Gastroesophageal sphincter (tissue), 4 donors: ENCODE measurements at places on chromosomes 13 and 19.

- ATAC-seq = no peak
These were observed 1.3 kb downstream of the MEIS3 start for GRCh38 chr19:47417746-47418691.

GRCh38 chr19:17160908-17161307, 54.2 kb upstream of the USE1 start:
- no peak for ATAC-seq

- no peak for ATAC-seq
These were observed 27.2 kb downstream of the RANBP3 start for GRCh38 chr19:5950741-5951140.

DNA sequence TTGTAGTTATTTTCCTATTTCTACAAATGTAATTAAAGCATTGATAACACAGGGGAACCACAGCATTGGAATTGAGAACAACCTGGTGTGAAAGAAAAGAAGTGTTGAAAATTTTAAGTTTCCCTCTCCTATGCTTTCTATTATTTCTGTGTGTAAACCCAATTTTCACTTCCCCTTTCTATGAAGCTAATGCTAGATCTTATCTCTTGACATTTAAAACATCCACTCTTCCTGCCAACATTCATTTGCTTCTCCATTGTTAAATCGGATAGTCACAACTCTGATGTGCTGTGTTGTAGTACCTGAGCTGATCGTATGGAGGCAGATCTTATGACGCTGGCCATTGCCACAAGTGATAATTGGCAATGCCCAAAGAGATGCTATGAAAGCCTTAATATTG, 203.0 kb downstream of the ITGBL1 start:
- ATAC-seq = no peak

DNA sequence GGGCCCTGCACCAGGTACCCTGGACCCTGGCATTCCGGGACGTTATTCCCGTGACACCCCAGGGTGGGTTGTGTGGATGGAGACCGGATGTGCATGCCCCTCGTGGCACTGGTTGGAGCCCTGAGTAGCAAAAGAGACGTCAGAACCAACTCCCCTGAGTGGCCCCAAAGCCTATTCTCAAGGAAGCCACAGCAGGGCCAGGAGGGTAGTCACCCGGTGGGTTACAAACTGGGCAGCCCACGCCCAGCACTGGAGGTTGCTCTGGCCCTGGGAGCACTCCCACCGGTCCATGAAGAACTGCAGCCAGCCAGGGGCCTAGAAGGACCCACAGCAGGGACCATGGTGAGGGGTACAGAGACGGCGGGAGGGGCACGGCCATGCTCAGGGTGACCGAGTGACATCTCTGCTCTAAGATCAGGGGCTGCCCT, 7.5 kb downstream of the KLF16 start:
- ATAC-seq = no peak

DNA sequence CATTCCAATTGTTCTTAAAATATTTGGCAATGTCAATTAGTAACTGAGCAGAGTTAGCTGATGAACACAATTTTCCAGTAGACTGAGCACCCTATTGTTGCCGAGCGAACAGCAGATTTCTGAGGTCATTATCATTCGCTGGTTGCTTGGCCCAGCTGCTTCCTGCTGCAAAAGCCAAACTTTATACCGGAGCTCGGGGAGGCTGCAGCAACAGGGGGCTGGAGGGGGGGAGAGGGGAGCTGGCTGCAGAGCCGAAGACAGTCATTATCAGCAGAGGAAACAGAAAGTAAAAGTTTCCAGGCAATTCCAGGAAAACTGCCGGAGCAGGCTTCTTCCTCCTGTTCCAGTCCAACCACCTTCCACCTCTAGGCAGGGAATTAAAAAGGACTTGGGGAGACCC, 77.9 kb downstream of the ZNF536 start:
- peak; percentile 62 for ATAC-seq

DNA sequence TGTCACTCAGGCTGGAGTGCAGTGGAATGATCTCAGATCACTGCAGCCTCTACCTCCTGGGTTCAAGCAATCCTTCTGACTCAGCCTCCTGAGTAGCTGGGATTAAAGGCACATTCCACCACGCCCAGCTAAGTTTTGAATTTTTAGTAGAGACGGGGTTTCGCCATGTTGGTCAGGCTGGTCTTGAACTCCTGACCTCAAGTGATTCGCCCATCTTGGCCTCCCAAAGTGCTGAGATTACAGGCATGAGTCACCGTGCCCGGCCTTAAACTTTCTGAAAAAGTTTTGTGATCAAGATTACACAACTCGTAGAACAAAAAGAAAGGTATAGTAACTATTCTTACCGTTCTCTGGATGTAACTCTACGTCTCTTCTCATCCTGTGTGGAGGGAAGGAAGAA, 21.2 kb downstream of the DNMT1 start:
- no peak for ATAC-seq

- ATAC-seq = no peak
These were observed 333.2 kb downstream of the DNAJC15 start for GRCh38 chr13:43356567-43356966.

- no peak for ATAC-seq
These were observed 2.6 kb downstream of the KCNJ14 start for GRCh38 chr19:48458016-48458415.

GRCh38 chr13:113882267-113882630, 18.4 kb upstream of the GAS6 start:
- ATAC-seq = peak; percentile 78

DNA sequence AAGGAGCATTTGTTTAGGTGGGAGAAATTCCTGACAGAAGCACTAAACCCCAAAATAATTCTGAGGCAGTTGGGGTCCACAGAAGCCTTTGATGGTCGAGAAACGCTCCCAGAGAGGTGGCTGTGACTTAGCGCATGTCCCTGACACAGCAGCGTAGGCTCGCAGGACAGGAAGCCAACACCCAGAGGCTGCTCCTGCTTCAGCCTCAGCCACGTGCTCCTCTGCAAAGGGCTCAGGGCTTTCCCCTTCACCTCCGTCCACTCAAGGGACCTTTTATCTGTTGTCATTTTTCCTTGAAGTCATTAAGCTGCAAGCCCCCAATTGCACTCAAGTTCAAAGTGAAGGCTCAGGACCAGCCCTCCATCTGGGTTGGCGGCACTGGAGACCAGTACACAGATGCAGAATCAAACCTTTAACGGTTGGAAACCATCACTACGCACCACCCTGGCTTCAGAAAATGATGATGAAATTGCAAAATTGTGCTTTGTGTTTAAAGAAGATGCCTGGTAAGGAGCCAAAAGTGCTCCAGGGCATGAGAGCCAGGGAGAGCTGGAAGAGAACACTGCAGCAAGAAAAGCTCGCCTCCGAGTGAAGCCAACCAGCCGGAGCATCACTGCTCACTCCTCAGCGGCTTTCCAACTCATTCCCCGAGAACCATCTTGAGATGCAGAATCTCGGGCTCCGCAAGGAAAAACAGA, 219.6 kb downstream of the RAP2A start:
- ATAC-seq = no peak

- peak; percentile 15 for ATAC-seq
These were observed 34.4 kb downstream of the PIP5K1C start for GRCh38 chr19:3665681-3666544.

GRCh38 chr13:31895691-31896090, 135.9 kb upstream of the FRY start:
- no peak for ATAC-seq

GRCh38 chr13:110913322-110914080, 1.4 kb downstream of the ANKRD10 start:
- no peak for ATAC-seq

DNA sequence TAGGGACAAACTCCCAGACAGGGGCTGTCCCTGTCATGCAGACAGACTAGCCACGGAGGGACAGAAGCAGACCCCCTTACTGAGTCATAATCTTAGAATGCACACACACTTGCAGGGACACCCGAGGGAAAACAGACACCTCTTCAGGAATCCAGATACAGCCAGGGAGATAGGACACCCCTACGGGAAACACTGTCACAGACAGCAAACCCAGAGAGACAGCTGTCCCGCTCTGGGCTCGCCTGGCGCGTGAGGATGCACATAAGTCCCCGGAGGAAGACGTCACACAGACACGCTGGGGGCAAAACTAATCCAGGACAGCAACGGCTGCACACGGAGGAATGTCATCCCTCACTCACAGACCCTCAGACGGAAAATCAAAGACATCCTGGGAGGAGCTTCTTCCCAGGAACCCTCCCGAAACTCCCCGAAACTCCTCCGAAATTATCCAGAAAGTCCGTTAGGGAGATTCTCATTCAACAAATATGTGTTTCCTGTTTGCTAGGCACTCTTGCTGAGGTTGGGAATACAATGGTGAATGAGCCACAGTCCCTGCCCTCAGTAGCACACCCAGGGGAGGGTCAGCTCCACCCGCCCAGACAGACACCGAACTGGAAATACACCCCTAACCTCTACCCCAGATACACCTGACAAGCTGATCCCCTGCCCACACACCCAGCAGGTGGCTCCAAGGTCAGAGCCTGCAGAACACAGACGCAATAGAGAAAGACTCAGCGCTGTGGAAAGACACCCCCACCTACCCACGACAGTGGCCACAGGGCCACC, 15.2 kb upstream of the TOMM40 start:
- no peak for ATAC-seq

DNA sequence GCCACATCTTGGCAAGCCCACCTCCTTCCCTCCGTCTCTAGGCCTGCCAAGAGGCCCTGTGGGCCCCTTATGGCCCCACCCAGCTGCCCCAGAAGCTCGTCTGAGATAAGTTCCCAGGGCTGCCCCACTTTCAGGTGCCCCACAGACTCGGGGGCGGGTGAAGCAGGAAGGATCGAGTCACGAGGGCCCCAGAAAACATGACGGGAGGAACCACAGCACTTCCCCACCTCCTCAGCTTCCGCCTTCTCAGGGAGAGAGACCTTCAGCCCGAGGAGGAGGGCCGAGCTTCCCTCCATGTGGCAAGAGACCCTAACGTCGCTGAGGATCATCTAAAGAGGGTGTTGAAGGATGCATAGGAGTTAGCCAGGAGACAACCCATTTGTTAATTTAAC, 4.5 kb upstream of the IL12RB1 start:
- no peak for ATAC-seq

DNA sequence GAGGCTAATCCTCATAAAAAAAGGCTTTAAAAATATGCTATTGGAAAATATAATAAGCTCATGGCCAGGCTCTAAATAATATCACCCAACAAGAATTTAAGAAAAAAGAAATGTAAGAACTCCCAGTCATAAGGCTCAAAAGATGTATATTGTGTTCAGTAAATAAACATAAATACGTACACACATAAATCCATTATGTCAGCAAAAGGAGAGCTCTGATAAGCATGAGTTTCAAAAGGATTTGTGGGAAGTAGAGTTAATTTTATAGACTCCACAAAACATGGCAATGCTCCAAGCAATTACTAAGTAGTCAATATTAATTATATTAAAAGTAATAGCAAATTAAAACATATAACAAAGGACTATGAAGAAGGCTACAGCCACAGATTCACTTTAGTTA, 37.3 kb upstream of the TRPC4 start:
- ATAC-seq = no peak

GRCh38 chr13:113493315-113493951, 2.9 kb upstream of the DCUN1D2 start:
- no peak for ATAC-seq

DNA sequence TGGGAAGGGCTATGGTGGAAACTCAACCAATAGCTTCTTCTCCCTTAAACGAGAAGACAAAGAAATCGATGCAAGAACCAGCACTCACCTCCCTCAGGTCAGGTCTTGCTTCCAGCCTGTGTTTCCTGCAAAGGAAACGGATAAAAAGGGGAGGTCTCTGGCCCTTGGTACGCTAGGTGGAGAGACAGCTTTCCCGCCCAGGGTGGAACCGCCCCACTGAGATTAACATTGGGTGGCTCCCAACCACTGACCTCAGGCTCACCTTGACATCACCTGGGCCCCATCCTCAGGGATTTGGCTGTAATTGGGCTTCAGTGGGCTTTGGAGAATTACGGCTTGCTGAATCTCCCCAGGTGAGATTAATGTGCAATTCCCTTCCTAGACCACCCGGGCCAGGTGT, at the start of gene NLRP7:
NLRP7 (minus strand) TSS at position 150 of the 400 bp plus-strand sequence.
- ATAC-seq = no peak

GRCh38 chr19:9917321-9917720, 19.0 kb downstream of the OLFM2 start:
- peak; percentile 57 for ATAC-seq

GRCh38 chr19:726993-727956, 18.5 kb downstream of the PALM start:
- peak; percentile 12 for ATAC-seq

GRCh38 chr13:110305949-110306339, 1.0 kb downstream of the COL4A1 start:
- ATAC-seq = no peak

GRCh38 chr13:98910501-98910951, 67.3 kb downstream of the DOCK9 start:
- ATAC-seq = peak; percentile 79

- no peak for ATAC-seq
These were observed 98.0 kb upstream of the SLC10A2 start for GRCh38 chr13:103164251-103164650.

GRCh38 chr19:34254698-34255432, 511 bp downstream of the GARRE1 start:
- peak; percentile 71 for ATAC-seq

DNA sequence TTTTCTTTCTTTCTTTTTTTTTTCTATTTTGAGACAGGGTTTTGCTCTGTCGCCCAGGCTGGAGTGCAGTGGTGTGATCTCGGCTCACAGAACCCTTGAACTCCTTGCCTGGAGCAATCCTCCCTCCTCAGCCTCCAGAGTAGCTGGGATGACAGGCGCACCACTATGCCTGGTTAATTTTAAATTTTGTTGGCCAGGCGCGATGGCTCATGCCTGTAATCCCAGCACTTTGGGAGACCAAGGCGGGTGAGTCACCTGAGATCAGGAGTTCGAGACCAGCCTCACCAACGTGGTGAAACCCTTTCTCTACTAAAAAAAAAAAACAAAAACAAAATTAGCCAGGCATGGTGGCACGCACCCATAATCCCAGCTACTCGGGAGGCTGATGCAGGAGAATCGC, 8.7 kb upstream of the SBNO2 start:
- no peak for ATAC-seq

GRCh38 chr13:30753030-30753616, 17.8 kb downstream of the ALOX5AP start:
- ATAC-seq = no peak

DNA sequence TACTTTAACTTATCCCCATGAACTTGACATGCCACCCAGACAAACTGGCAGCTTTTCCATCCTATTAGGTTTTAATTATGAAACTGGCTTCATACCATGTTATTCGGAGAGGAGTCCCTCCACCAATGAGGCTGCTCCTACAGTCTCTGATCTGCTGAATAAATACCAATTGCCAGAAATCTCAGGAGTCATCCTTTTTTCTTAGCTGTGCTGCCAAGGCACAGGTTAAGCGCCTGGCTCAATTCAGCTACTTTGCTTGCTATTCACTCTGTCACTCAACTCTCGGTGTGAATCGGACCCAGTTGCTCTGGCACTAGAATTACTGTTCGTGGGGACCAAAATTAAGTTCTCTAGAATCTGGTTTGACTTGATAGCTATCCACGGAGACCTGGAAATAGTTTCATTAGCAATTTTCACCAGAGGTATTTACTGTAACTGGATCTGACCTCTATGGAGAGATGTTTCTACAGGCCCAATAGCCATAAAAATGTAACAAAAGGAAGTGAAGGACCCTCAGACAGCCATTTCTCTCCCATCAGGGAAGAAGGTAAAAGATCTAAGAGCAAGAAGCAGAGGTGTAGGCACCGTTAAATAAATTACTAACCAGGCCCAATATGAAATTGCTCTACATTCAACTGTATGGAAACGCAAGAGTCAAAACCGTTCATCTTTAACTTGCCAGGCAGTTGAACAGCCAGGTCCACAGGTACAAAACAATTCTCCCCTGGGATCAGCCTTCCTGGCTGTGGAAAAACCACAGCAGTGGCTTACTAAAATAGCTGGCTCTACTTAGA, 5.4 kb downstream of the ZC3H4 start:
- no peak for ATAC-seq
